ENCODE measurements at places on chromosomes 7 and 10.
A peak's percentile ranks its signal among the peaks of the same experiment; 100 is the strongest.

- DNase-seq, result no peak
These were observed 456.1 kb upstream of the FOXK1 start for GRCh38 chr7:4225881-4226523.

GRCh38 chr7:51301806-51302205, 14.8 kb downstream of the COBL start:
- no peak for DNase-seq

- DNase-seq, result no peak
These were observed 9.9 kb downstream of the WDR86 start for GRCh38 chr7:151399906-151400305.

- DNase-seq, result peak; percentile 28
These were observed 147.6 kb downstream of the GPR85 start for GRCh38 chr7:112938863-112939573.

DNA sequence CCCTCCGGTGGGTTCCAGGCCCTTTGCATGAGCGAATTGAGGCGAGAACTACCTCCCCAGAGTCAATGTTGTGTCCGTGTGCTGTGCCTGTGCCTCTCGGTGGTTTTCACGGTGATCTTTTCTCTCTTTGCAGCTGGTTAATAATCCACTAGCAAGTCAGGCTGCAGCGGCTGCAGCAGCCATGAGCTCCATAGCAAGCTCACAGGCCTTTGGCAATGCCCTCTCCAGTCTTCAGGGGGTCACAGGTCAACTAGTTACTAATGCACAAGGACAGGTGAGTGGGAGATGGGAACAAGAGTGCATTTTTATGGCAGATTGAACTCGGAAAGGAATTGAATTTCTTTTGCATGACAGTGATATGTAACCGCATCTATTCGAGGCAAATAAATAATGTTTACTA, 159.7 kb upstream of the YAE1 start:
- DNase-seq, result peak; percentile 53

GRCh38 chr7:45592230-45592991, 18.2 kb downstream of the ADCY1 start:
- no peak for DNase-seq

GRCh38 chr10:118914629-118915028, 114.9 kb upstream of the NANOS1 start:
- DNase-seq, result no peak

- no peak for DNase-seq
These were observed 4.0 kb upstream of the BRAF start for GRCh38 chr7:140928491-140929309.

GRCh38 chr10:86372119-86372783, 5.7 kb upstream of the GRID1 start:
- DNase-seq, result no peak

DNA sequence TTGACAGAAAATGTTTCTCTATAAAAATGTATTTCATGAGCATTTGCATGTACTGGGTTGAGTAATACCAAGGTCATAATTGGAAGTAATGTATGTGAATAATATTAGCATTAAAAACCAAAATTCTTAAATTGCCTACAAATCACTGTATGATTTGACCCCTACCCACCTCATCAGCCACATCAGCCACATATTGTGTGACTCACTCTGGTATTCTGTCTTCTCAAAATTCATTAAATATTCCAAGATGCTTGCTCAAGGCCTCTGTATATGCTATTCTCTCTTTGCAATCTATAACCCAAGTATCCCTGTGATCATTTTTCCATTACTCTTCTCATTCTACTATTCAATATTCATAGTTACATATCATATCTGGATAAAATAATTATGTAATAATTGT, 21.4 kb downstream of the POT1 start:
- no peak for DNase-seq
